CD4-positive, alpha-beta T cell treated with Interferon alpha-2 for 1 hour (primary cell): ENCODE measurements at places on chromosomes 11 and 22.
A peak's percentile ranks its signal among the peaks of the same experiment; 100 is the strongest.

DNA sequence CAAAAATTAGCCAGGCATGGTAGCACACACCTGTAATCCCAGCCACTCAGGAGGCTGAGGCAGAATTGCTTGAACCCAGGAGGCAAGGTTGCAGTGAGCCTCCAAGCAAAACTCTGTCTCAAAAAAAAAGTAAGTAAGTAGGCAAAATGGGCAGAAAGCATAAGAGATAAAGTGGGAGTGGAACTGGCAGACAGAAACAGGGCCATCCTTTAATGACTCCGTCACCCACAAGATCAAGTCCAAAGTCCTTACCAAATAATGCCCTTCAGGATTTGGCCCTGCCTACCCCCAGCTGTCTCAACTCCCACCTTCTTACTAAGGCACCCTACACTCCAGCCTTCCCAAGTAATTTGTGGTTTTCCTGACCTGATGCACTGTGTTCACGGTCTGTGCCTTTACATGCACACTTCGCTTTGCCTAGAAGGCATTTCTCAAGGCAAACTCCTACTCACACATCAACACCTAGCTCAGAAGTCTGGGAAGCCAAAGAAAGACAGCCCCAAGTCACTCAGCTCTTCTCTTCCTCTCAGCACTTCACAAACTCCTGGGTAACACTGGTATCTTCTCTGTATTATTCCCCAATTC lies 6.1 kb downstream of the MAPK1 start:
- no peak for DNase-seq

- DNase-seq: no peak
Observed at GRCh38 chr11:6094186-6094585, 13.3 kb upstream of the OR56B4 start.

- no peak for DNase-seq
Observed at GRCh38 chr22:27295040-27295439, 506.5 kb downstream of the MN1 start.

DNA sequence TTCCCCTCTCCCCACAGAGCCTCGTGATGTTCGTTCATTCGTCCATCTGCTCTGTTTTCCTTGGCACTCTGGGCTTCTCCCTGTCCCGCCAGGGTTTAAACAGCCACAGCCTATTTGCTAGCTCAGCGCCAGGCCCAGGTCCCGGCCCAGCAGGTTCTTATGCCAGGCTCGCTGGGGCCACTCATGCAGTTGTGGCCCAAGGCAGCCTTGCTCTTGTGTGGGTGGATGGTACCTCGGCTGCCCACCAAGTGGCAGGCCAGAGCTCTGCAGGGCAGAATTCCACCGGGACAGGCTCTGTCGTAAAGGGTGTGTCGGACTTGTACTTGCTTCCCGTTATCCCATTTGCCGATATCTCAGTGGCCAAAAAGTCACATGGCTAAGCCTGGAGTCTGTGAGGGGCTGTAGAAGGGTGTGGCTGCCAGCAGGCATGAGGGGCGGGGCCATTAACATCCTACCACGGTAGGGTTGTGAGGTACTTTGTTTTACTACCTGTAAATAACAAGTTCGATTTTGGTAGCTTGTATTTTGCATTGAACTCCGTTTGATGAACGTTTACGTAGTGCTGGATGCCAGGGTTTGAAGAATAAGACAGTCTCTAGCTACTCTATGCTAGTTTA lies 7.9 kb downstream of the FAM118A start:
- DNase-seq: no peak

DNA sequence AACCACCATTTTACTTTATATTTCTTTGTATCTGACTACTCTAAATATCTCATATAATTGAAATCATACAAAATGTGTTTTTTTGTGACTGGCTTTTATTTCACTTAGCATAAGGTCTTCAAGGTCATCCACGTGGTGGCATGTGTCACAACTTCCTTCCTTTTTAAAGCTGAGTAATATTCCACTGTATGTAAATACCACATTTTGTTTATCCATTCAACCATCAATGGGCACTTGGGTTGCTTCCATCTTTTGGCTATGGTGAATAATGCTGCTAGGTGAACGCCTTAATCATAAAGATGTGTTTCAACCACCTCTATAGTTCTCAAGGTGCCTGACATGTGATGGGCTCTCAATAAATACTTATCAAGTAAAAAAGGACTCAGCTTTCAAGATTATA lies 15.5 kb downstream of the RAB30 start:
- DNase-seq: no peak

DNA sequence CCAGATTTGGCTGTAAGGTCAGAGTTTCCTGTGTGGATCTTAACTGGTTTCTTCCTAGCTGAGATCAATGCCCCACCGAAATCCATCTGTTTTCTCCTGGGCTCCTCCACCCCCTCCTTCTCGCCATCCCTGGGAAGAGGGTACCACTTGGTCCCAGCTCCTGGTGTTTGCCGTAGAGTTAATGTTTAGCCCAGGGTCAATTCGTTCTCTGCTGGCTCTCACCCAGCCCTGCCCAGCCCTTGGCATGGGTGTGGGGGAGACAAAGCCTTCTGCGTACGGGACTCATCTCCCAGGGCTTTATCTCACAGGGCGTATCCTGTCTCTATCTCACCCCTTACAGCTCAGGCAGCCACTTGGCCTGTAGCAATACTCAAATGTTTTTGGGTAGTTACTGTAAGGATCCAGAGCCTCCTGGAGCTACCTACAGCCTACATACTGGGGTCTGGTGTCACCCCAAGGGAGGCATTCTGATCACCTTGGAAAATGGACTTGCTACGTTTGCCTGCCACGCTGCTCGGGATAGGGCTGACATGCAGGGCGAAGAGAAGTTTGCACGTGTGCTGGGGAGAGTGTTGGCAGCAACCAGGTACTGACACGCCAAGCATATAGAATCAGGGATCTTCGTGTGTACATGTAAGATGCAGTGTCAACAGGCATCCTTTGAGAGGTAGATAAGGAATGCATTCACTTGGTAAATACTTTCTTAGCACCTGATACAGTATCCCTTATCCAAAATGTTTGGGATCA lies 66.1 kb downstream of the SCN3B start:
- no peak for DNase-seq

DNA sequence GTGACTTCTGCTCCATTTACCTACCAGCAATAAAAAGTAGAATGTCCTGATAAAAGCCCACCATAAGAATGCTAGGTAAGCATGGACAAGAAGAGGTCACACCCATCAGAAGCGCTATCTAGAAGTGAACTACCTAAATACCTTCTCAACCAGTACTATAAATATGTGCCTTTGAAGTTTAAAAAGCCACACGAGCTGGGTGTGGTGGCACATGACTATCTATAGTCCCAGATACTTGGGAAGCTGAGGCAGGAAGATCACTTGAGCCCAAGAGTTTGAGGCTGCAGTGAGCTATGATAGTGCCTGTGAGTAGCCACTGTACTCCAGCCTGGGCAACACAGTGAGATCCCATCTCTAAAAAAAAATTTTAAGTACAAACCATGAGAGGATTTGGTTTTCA lies 66.7 kb downstream of the PACSIN2 start:
- DNase-seq: no peak

- DNase-seq: no peak
Observed at GRCh38 chr22:35322126-35322525, 22.4 kb downstream of the TOM1 start.

GRCh38 chr22:26573026-26573662 lies 16.8 kb downstream of the TPST2 start:
- DNase-seq: peak; percentile 52

DNA sequence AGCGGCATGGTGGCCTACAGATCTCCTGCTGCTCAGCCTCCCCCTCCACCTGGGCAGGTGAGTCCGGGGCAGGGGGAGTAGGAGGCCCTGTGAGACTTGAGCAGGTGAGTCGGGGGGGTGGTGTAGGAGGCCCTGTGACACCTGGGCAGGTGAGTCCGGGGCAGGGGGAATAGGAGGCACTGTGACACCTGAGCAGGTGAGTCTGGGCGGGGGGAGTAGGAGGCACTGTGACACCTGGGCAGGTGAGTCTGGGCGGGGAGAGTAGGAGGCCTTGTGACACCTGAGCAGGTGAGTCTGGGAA lies 299.3 kb downstream of the BRD1 start:
- DNase-seq: no peak

- no peak for DNase-seq
Observed at GRCh38 chr22:49432897-49433443, 394.7 kb downstream of the BRD1 start.

DNA sequence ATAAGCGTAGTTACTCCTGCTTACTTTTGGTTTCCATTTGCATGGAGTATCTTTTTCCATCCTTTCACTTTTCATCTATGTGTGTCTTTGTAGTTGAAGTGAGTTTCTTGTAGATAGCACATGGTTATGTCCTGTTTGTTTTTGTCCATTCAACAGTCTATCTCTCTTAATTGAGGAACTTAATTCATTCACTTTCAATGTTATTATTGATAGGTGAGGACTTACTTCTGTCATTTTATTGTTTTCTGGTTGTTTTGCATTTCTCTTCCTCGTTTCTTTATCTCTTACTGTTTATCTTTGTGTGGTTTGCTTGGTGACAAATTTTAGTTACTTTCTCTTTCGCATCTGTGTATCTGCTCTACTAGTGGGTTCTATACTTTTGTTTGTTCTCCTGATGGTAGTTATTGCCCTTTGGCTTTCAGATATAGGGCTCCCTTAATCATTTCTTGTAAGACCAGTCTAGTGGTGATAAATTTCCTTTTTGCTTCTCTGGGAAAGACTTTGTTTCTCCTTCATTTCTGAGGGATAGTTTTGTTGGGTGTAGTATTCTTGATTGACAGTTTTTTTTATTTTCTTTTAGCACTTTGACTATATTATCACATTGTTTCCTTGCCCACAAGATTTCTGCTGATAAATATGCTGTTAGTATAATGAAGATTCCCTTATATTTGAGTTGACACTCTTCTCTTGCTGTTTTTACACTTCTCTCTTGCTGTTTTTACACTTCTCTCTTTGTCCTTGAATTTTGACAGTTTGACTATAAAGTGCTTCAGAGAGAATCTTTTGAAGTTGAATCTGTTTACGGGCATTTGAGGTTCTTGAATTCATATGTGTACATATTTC lies 9.0 kb upstream of the RAG1 start:
- DNase-seq: no peak

DNA sequence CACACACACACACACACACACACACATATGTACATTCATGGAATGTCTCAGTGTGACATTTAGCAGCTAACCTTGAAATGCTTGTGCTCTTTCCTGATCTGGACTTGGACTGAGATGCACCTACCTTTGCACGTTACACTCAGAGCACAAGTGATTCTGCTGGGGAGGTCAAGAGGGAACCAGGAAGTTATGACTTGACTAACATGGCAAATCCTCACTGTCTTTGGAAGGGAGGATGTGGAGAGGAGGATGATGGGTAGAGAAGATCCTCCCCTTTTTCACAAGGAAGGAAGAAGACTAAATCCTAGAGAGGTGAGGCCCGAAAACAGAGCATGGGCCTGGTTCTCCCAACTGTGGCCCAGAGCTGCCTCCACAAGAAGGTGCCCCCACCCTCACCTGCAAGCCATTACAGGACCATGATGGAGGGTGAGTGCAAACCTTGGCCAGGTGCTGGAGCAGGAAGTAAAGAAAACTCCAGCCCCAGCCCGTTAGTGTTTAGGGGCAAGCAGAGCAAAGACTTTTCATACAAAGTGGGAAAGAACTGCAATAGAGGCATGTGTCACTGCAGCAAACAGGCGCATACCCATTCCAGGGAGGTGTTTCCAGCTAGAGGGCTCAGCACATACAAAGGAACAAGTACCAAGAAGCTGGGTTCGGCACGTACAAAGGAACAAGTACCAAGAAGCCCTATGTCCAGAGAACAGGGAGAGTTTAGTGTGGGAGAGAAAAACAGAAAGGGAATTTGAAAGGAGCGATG lies 26.4 kb downstream of the SCN4B start:
- no peak for DNase-seq

GRCh38 chr22:19103880-19104821 lies 18.1 kb downstream of the DGCR2 start:
- no peak for DNase-seq

DNA sequence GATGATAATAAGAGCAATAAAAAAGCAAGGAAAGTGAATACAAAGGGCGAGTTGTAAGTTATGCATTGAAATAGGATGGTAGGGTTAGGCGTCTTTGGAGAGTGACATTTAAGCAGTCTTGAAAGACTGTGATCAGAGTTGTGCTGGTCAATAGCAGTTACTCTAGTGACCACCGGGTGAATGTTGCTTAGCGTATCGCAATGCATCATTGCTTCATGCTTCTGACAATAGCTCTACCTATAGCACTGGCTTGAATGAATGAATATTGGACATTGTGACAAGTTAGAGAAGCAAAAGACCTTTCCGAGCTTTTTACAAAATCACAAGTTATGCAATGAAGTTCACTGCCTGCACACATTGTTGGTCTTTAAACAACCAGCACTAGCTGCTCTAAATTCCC lies 7.7 kb upstream of the OR8B12 start:
- no peak for DNase-seq

DNA sequence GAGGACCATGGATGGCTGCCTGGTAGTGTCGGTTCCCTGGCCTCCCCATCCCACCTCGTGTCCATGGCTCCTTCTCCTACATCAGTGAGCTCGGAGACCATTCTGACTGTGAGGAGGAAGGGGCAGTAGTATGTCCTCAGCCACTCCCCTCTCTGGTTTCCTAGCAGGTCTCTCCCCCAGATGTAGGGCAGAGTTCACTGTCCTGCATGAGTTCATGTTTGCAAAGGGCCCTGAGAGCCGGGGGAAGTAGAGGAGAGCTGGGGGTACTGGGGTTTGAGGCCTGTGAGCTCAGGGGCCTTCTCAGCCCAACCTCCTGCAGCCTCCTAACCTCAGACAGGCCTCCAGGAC lies 18.4 kb upstream of the ST3GAL4 start:
- DNase-seq: no peak

GRCh38 chr22:17266251-17266971 lies 47.2 kb upstream of the ADA2 start:
- no peak for DNase-seq

DNA sequence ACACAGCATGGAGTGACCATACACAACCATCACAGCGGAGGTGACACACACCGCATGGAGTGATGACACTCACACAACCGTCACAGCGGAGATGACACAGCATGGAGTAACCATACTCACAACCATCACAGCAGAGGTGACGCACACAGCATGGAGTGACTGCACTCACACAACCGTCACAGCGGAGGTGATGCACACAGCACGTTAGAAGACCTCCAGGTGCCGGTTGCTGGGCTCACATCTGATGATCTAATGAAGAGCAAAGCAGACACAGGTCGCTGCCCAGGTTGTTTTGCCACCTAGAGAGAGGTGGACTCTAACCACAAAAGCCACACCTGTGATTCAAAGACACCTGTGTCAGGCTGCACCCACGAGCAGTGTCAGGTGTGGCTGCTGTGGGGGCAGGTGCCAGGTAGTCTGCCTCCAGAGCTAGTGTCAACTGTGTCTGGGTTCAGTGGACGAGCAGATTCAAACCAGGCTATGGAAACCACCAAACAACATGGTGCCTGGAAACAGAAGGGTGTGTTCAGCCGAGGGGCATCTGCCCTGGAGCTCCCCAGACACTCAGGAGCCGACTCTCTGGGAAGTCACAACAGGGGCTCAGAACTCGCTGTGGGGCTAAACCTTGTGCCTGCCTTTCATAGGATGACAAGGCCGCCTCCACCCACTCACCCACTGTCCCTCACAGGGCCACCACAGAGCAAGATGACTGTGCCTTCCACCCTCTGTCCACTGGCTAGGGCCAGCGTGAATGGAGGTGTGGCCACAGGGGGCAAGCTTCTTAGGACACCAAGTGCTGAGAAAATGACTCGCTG lies 608.2 kb downstream of the TBC1D22A start:
- DNase-seq: no peak
